ENCODE measurements at places on chromosomes 7 and 10.

GRCh38 chr7:139752604-139753003 lies 25.2 kb downstream of the HIPK2 start:
- no peak for DNase-seq

DNA sequence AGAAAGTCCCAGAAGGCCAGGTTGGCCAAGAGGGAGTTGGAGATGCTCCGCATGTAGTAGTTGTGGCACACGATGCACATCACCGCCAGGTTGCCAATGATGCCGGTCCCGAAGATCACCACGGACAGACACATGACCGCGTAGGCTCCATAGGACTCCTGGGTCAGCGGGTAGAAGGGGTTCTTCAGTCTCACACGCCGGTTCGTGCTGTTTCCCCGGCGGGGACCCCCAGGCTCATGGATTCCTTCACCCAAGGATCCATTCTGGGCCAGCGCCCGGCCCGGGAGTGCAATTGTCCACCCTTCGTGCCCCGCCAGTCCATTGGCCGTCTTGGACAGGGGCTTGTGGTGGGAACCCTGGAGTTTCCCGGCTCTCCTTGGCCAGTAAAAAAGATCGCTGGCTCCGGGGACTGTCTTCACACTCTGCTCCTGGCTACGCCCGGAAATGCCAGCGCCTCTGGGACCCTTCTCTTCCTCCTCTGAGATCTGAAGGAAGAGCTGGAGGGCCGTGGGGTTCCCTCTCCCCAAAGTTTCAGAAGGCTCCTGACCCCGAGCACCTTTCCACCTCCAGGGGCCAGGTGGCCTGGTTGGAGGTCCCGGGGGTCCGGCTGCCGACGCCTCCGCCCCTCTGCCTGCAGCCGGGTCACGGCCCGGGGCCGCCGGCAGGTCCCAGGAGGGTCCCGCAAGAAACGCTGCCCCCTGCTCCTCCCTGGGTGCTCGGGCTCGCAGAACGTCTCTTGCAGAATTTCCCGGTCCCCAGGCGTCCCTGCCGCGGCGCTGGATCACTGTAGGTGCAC lies 1.3 kb downstream of the GPR37 start:
- DNase-seq = no peak

DNA sequence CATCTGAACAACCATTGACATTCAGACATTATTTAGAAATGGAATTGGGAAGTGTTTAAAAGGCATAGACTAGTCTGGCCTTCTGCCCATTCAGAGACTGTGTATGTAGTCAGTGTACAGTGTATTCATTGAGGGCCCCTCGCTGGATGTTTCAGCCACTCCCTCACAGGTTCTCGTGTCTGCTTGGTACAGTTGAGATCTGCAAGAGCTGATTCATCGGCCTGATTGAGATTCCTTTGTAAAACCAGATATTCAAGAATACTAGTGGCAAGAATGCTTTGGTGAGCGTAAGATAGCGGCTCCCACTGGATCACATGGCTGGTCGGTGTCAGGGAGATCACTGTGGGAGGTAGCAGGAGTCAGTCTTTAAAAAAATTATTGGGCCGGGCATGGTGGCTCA lies 119.5 kb downstream of the TCF7L2 start:
- no peak for DNase-seq

GRCh38 chr7:51244053-51244452 lies 72.6 kb downstream of the COBL start:
- DNase-seq = no peak

DNA sequence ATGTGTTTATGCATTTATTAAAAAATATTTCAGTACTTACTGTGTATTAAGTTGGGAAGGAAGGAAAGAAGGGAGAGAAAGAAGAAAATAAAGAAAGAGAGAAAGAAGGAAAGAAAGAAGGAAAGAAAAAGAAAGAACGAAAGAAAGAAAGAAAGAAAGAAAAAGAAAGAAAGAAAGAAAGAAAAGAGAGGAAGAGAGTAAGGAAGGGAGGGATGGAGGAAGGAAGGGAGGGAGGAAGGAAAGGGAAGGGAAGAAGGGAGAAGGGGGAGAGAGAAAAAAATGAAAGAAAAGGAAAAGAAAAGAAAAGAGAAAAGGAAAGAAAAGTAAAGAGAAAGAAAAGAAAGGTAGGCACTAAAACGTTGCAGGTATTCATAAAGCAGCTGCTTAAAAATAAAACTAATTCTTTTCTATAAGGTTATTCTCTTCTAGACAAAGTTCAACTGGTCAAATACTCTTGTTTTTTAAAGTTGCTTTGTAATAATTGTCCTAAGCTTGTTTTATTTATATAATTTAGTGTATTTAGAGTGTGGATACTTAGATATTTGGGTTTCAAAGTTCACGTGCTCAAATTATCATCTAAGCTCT lies 703.3 kb upstream of the LRRTM3 start:
- no peak for DNase-seq

- no peak for DNase-seq
These were observed 350.2 kb upstream of the SHH start for GRCh38 chr7:156162451-156162850.

DNA sequence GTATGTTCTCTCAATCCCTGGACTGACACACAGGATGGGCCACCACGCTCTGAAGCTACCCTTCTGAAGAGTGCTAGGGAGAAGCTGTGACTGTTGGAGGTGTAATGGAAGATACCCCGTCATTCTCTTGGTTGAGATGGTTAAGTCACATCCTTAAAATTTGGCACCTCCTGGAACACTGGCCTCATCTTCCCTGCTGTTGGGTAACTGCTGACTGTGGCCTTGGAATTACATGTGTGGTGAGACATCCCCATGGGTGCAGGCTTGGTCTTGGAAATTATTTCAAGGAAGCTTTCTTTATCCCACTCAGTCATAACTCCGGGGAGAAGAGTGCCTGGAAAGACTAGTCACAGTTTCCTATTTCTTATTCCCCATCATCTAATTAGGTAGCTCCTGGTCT lies 62.0 kb downstream of the LRMDA start:
- no peak for DNase-seq

- no peak for DNase-seq
These were observed 39.3 kb downstream of the LRRC18 start for GRCh38 chr10:48900371-48900801.

DNA sequence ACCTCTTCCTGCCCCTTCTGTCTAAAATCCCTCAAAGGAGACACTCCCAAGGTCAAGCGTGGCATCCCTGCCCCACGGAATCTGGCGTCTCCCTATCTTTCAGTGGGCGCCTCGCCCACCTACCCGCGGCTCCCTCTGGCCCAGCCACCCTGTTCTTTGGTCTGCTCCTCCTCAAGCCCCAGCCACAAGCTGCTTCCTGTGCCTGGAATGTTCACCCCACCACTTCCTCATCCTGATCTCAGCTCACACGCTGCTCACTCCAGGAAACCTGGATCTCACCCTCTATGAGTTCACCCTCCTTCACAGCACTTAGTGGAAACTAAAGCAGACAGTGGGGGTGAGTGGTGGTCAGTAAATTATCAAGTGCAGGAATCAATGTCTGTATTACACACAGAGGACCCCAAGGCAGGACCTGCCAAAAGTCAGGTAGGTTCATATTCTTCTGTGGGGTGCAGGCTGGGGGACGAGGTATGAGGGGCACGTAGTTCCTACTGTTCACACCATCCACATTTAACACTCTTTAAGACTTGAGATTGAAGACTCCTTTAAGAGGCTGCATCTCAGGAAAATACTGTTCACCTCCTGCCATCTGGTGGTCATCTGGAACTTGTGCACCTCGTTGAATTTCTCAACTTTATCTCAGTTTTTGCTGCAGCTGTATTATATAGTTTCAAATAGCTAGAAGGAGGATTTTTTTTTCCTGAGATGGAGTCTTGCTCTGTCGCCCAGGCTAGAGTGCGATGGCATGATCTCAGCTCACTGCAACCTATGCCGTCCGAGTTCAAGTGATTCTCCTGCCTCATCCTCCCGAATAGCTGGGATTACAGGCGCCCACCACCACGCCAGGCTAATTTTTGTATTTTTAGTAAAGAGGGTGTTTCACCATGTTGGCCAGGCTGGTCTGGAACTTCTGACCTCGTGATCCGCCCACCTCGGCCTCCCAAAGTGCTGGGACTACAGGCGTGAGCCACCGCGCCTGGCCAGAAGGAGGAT lies 166.6 kb downstream of the ARHGAP21 start:
- no peak for DNase-seq

DNA sequence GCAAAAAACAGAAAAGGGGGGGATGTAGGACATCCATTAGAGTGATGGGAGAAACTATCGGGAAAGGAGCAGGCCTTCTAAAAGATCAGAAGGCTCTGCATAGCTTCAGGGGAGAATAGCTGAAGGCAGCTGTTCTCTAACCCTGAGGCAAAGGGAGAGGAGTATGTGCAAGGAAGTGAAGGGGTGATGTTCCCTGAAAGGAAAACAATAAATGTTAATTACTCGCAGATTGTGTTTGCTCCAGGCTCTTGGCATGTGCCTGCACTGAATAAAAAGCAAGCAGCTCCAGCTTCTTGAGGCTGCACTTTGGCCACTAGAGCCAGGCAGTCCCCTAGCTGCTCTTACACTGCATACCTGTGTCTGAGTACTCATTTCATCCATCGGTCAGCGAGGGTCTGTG lies 14.4 kb upstream of the STARD3NL start:
- no peak for DNase-seq

DNA sequence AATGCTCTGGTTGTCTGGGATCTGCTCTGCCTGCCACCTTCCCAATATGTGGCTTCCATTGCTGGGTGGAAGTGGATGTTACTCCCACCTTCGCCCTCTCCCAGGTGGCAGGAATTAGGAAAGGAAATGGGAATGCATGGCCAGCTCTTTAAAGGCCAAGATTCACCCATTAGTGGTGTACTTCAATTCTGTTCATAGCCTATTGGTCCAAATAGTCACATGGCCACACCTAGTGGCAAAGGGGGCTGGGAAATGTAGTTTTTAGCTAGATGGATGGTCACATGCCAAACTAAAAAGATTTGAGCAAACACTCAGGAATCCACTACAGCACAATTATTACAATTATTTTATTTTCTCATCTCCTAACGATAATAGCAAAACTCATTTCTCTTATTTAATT lies 135.1 kb downstream of the NPY start:
- DNase-seq = no peak
